ENCODE measurements at places on chromosomes 6 and 20.

- DNase-seq: no peak
These were observed 48.6 kb downstream of the CDKAL1 start for GRCh38 chr6:20582586-20583443.

GRCh38 chr20:18394363-18394762, 72.5 kb downstream of the DZANK1 start:
- no peak for DNase-seq

DNA sequence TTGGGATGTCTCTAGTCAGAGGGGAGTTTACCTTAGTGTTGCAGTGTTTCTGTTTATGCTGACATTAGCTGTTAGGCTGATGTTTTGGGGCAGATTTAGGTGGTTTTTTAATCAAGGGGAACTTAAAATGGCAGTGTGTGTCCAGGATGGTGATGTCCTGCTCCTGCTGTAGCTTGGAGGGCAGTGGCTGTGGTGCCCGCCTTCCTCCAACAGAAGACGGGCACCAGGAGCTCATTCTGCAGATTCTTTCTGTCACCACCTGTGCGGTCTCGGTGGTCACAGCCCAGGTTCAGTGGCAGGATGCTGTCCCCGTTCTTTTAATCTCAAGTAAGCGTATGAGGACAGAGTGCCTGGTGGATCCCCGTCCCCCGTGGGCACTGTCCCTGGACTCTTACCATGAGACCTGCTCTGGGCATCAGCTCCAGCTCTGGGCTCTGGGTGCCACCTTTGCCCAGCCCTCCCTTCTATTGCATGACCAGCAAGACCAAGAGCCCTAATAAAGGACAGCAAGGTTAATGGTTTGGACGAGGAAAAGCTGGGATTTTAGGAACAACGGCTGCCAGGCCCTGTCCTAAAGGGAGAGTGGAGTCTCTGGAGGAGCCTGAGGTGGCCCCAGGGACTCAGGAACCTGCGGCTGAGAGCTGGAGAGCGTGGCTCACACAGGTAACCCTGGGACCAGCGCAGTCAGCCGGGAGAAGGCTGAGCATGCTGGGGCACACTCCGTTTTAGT, 217.3 kb downstream of the ERMARD start:
- no peak for DNase-seq

DNA sequence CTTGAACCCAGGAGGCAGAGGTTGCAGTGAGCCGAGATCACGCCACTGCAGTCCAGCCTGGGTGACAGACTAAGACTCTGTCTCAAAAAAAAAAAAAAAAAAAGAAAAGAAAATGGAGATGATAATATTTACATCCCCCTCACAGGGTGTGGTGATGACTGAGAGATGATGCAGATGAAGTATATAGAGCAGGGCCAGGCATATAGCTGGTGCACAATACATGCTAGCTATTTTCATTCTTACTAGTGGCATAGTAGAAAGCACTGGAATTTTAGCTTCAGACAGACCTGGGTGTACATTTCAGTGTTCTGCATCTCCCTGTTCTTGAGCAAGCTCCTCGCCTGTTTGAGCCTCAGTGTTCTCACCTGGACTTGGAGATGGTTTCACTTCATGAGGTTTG, 36.9 kb downstream of the CEBPB start:
- DNase-seq: no peak

- no peak for DNase-seq
These were observed 312.8 kb upstream of the PTCHD4 start for GRCh38 chr6:48423640-48424365.

- DNase-seq: no peak
These were observed 102.0 kb upstream of the TNFAIP3 start for GRCh38 chr6:137765059-137765458.

GRCh38 chr20:23205611-23206041, 119.5 kb upstream of the CD93 start:
- DNase-seq: peak; percentile 93

- no peak for DNase-seq
These were observed 326.5 kb upstream of the RUNX2 start for GRCh38 chr6:45001663-45002062.

DNA sequence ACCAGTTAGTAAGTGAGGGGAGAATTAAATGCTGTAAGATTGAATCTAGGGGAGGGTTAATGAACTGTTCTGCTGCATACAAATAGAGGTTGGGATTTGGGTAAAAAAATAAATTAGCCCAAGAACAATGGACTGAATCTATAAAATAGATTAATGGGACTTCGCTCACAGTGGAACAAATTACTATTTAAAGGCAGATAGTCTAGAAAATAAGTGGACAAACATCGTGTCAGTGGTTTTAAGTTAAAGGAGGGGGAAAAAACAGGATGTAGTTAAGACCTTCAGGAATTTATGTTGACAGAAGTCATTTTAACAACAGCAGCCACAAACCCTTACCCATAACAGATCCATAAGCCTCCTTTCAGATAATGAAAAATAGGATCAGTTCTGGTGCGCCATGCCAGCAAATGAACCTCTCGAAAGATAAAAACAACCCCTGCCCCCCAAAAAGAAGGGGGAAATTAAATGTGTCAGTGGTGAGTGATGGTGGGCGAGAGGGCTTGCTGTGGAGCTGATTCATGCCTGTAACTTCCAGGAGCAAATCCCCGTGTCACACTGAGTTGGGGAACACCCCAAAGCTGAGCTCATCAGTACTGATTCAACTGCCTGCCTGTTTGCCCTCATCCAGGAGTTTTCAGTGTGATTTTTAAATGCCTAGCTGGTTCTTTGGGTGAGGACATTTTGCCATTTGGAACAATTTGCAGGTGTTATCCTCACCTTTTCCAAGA, 86.8 kb downstream of the PPP1R14C start:
- no peak for DNase-seq

GRCh38 chr20:3092611-3093379, 8.3 kb upstream of the AVP start:
- no peak for DNase-seq

GRCh38 chr20:61567204-61567603, 315.1 kb downstream of the CDH4 start:
- no peak for DNase-seq

GRCh38 chr6:130293800-130294199, 71.0 kb upstream of the SAMD3 start:
- peak; percentile 57 for DNase-seq

DNA sequence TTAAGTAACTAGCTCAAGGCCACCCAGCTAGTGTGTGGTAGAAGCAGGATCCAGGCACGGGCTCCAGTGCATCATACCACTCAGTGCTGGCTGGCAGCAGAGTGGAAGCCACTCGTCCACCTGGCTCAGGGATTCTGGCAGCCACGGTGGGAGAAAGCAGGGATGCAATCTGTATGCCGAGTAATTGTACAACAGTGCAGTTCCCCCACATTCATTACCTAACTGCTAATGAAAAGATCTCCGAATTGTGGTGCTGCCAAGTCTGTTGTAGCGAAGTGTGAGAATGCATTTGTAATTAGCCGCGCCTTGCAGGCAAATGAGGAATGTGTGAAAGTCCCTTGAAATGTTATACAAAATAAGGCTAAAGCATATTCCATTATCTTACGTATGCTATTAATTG, 29.0 kb downstream of the KCNG1 start:
- DNase-seq: no peak

GRCh38 chr6:154411076-154411475, 54.5 kb upstream of the IPCEF1 start:
- no peak for DNase-seq

DNA sequence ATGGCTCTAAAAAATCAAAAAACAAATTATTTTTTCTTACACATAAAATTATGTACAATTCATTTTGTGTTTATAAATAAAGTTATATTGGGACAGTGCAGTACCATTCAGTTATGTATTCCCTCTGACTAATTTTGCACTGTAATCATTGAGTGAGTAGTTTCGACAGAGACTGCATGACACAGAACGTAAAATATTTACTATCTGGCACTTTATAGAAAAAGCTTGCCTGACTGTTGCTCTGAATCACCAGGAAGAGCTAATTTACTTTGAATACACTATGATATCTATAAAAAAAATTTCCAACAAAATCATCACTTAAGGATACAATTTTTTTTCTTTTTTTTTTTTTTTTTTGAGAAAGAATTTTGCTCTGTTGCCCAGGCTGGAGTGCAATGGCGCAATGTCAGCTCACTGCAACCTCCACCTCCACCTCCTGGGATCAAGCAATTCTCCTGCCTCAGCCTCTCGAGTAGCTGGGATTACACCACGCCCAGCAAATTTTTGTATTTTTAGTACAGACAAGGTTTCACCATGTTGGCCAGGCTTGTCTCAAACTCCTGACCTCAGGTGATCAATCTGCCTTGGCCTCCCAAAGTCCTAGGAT, 11.0 kb upstream of the KHDC1L start:
- no peak for DNase-seq

DNA sequence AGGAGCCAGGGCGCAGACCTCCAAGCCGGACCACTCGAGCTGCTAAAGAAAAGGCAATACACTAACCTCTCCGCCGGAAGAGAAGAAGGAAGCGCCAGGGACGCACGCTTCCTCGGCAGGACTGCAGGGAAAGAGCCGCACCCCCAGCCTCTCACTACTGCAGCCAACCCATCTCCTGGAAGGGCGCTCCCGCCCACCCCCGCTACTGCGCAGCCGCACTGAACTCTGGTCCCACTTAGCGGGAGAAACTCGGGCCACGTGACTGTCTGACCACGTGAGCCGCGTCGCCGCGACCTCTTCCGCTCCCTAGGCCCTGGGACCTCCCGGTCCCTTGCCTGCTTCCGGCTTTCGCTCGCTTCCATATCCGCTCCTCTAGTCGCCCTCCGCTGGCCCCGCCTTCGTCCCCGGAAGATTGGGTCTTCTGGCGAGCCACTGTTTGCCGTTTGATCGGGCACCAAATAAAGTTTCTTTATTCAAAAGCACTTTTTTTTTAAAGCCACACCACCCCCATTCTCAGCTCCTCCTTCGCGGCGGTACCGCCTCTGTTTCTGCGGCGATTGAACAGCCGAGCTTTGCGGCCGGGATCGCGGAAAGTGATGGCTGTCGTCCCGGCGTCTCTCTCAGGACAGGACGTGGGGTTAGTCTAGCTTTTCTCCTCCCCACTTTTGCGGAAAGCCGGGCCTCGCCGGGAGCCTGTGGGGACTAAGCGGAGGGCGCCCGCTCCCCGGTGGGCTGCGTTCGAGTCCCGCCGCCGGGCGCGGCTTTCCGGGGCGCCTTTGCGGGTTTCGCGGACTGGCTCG, at the start of gene RMND1:
TSS of gene RMND1 (minus strand) at position 177 of the 800 bp plus-strand sequence. CDS start 6,315 bp downstream, outside the sequence.
- peak; percentile 99 for DNase-seq

DNA sequence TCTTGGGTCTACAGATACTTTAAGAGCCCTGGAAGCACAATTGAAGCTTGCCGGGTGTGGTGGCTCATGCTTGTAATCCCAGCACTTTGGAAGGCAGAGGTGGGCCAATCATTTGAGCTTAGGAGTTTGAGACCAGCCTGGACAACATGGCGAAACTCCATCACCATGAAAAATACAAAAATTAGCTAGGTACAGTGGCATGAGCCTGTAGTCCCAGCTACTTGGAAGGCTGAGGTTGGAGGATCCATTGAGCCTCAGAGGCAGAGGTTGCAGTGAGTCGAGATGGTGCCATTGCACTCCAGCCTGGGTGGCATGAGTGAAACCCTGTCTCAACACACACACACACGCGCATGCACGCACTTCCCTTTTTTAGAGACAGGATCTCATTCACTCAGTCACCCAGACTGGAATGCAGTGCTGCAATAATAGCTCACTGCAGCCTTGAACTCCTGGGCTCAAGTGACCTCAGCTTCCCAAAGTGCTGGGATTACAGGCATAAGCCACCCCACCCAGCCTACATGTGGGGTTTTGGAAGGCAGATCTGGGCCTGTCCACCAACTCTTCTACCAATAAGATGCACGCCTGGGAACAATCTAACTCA, 182.5 kb upstream of the JARID2 start:
- no peak for DNase-seq

- no peak for DNase-seq
These were observed 52.5 kb downstream of the ERMARD start for GRCh38 chr6:169803816-169804340.

GRCh38 chr6:25056130-25056529, 120.4 kb upstream of the RIPOR2 start:
- no peak for DNase-seq

- DNase-seq: no peak
These were observed 2.9 kb upstream of the TRIM39 start for GRCh38 chr6:30323806-30324205.

All from spinal cord (tissue), 10 donors.